ENCODE measurements at places on chromosomes 1 and 21. TPM values are rescaled to one million over a fixed set of nuclear protein-coding genes. Genes with fewer than 3 reads are reported as not detected.

Gene CSF3R
- total RNA-seq, result 0.32 TPM

Gene FMO2
- 1.7 TPM for total RNA-seq

Gene ILDR2
- total RNA-seq, result 0.43 TPM

Gene DNAJC28
- 1.9 TPM for total RNA-seq

Gene CD1B
- not detected for total RNA-seq

Gene SPRR5
- total RNA-seq, result not detected

Gene CD1D
- under 0.01 TPM for total RNA-seq

Gene LHX8
- total RNA-seq, result not detected

Gene CLDN17
- not detected for total RNA-seq

Gene AMY1A
- total RNA-seq, result not detected

Gene NUDT4B
- 25.4 TPM for total RNA-seq

Gene POLR3C
- total RNA-seq, result 53.1 TPM

Gene CHI3L2
- total RNA-seq, result not detected

Gene ACTL8
- total RNA-seq, result not detected

Gene MANEAL
- 0.97 TPM for total RNA-seq

Gene PLEKHG5
- total RNA-seq, result 11.2 TPM

Gene C4BPA
- not detected for total RNA-seq

Gene HORMAD1
- total RNA-seq, result 0.43 TPM

Gene CLCN6
- total RNA-seq, result 18.6 TPM

Gene GPR52
- 2.6 TPM for total RNA-seq

Gene FAM177B
- not detected for total RNA-seq

Gene ITLN2
- total RNA-seq, result not detected

Gene UBE2U
- total RNA-seq, result not detected

Gene ZSWIM5
- 2.3 TPM for total RNA-seq

Gene AMPD1
- not detected for total RNA-seq

Gene MRPL20
- total RNA-seq, result 96.6 TPM

Gene CBS
- total RNA-seq, result 92.4 TPM

Data from fibroblast of villous mesenchyme (primary cell).